Renal cortex interstitium (tissue), 15 donors: ENCODE measurements at places on chromosomes 6 and 20.

DNA sequence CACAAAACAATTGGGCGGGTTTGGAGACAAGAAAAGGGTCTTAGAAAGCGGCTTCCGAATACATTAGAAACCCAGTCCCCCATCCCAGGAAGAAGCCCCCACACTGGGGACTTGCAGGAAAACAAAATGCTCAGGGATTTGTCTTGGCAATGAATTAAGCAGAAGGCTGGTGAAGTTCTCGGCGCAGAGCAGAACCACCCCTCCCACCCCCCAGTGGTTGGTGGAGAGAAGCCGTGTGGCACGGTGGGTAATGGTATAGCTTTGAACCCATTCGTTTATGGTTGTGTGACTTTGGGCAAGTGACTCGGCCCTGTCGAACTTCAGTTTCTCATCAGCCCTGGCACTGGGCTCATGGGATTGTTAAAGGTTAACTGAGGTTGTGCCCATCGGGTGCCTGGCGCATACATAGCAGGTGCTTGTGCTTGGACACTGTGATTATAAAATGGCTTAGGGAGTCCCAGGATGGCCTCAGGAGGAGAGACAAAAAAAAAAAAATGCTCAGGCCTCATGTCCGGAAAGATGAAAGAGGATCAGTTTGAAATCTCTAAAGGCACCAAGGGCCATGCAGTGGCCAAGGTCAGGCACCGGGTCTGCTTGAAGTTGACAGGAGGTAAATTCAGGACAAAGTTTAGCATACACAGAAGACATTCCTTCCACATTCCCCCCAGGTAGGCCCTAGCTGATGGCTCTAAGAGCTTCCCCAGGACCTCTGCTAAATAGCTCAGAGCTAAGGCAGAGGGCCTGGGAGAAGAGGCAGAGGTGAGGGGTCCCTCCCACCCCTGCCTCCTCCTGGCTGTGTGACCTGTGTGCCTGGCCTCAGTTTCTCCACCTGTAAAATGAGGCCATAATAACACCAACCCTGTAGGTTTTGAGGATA, 120.1 kb upstream of the PTPN1 start:
- no peak for DNase-seq

GRCh38 chr6:41442352-41442672, 103.9 kb upstream of the FOXP4 start:
- no peak for DNase-seq

DNA sequence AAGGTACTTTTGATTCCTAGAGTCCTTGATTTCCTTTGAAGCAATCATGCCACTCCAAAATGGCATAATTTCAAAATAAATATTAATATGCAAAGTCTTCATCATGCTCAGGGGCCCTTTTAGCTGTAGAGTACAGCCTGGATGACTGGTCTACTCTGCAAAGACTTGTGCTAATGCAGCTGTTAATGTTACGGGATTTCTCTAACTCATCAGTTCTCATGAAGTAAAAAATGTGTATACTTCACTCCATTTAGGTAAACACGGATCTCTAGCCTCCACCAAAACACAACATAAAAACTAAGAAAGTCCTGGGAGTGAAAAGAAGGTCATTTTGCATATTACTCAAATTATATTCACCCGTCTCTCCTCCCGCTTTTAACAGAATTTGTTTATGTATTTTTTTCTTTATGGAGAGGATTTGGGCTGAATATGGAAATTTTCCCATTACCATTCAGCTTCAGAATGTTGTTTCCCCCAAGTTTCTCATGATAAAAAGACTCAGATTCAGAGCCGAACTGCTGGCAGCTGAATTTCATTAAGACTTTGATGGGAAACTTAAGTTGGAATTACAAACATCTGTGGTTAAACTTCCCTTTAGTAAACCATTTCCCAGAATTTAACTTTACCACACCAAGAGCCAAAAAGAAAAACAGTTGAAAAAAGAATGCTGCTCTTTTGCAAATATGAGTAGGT, 8.7 kb downstream of the LAMA4 start:
- no peak for DNase-seq

- no peak for DNase-seq
Observed at GRCh38 chr20:32621071-32621890, 36.1 kb upstream of the NOL4L start.

DNA sequence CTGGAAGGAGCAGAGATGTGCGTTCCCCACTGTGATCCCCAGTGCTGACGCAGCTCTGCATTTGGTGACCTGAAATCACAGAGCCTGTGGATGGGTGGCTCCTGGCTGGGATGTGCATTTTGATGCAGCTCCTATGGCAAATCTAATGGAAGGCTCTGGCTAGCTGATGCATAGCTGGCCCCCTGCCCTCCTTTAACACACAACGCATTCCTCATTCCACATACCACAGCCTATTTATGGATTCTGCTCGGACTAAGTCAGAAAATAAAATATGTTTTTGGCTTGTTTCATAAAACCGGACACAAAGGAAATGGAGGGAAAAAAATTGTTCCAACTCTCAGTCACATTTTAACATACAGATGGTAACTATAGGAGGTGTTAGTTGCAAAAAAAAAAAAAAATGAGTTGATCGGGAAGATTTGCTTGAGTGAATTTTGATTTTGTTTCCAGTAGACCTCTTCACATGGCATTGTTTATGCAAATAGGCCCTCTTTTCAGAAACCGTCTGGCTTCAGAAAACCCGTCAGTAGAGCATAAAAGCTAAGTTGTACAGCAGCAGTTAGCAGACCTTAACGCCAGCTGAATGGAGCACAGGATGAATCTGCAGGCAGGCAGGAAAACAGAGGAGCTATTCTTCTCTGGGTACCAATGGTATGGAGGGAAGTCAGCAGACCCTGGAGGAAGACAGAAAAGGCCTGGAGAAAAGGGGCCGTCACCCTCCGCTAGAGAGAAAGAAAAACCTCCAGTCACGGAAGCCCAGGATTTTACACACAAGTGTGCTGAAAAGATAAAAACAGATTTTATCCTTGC, 215.4 kb downstream of the HDGFL1 start:
- peak; percentile 54 for DNase-seq

DNA sequence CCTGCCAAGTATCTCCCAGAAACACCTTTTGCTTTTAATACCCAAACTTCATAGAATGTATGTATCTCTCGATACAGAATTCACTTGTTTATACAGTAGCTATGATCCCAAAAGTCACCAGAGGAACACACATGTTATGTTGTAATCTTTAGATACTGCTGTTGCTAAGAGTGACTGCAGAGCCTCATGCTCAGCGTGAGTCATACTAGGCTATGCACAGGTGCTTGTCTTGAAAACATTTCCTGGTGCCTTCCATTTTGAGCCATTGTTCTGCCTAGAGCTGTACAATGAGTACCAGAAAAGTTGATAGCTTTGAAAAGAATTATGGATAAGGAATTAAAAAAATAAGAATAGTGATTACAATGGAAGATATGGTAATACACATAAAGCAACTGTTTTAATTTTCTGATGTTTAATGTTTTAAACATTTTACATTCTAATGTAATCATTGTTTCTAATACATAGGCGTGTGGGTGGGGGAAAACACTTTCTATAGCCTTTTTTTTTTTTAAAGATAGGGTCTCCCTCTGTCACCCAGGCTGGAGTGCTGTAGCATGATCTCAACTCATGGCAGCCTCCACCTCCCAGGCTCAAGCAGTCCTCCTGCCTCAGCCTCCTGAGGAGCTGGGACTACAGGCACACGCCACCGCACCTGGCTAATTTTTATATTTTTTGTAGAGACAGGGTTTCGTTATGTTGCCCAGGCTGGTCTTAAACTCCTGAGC, 79.4 kb downstream of the CD24 start:
- no peak for DNase-seq
